ENCODE measurements at places on chromosomes 2 and 18.
A peak's percentile ranks its signal among the peaks of the same experiment; 100 is the strongest.

GRCh38 chr2:54555318-54555837 lies 99.3 kb downstream of the SPTBN1 start:
- H3K4me3 ChIP-seq: no peak overlapping the region
- H3K27me3 ChIP-seq: no peaks in the 10 kb centered on the region
- H3K4me1 ChIP-seq: peaks cover 32% of the 10 kb centered on the region
- DNase-seq: no peak
- H3K36me3 ChIP-seq: no peaks in the 10 kb centered on the region

DNA sequence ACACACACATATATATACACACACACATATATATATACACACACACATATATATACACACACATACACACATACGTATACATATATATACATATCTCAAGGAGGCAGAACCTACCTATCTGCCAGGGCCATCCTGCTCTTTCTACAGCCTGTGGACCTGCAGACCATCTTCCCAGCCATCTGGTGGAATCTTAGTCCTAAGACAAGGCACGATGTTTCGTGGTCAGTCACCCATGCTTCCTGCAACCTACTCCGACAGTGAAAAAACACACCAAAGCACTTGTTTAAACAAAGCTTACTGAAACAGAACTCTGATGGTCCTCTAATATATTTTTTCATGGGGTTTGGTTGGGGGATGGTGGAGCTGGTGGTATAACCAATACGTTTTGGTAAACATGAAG lies 164.2 kb upstream of the ZNF521 start:
- H3K27me3 ChIP-seq: no peaks in the 10 kb centered on the region
- no peak overlapping the region for H3K27ac ChIP-seq
- DNase-seq: no peak
- no peaks in the 10 kb centered on the region for H3K36me3 ChIP-seq
- H3K4me3 ChIP-seq: no peak overlapping the region

GRCh38 chr2:215540658-215541057 lies 104.8 kb upstream of the FN1 start:
- no peaks in the 10 kb centered on the region for H3K36me3 ChIP-seq
- peak; percentile 89 for DNase-seq
- no peaks in the 10 kb centered on the region for H3K27me3 ChIP-seq
- no peaks in the 10 kb centered on the region for H3K4me1 ChIP-seq
- H3K4me3 ChIP-seq: no peak overlapping the region

- DNase-seq: no peak
- H3K4me1 ChIP-seq: peaks cover 8% of the 10 kb centered on the region
- no peak overlapping the region for H3K4me3 ChIP-seq
- H3K27ac ChIP-seq: no peak overlapping the region
- H3K27me3 ChIP-seq: no peaks in the 10 kb centered on the region
- no peaks in the 10 kb centered on the region for H3K36me3 ChIP-seq
Measured at GRCh38 chr2:144935736-144936135, 415.8 kb upstream of the ZEB2 start.
